ENCODE measurements at places on chromosomes 6 and 20.
A peak's percentile ranks its signal among the peaks of the same experiment; 100 is the strongest.

- no peak for DNase-seq
Observed at GRCh38 chr6:31654574-31655348, 933 bp upstream of the APOM start.

DNA sequence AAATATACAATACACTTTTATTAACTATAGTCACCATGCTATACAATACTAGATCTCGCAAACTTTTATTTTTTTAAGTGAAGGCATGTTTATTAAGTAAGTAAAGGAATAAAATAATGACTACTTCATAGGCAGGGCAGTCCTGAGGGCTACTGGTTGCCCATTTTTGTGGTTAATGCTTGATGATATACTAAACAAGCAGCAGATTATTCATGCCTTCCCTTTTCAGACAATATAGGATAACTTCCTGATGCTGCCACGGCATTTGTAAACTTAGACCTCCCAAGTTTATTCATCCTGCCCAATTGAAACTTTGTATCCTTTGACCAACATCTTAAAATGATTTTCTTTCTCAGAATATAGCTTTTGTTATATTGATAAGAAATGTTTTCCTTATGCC, 24.7 kb upstream of the HIVEP1 start:
- DNase-seq: no peak

DNA sequence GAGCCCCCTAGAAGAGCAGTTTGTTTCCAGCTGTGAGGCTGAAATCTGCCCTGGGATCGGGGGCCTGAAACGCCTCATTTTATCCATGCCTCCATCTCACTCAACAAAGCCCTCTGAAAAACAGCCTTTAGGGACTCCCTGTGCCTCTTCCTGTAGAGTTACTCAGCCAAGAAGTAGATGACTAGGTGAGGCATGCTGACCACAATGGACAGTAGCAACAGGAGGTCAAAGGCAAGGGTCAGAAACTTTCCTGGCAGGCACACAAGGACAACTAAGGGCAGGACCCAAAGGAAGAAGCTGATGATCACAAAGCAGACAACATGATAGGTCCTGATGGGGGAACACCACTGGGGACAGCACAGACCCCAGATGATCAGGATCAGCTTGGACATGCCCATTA, 12.8 kb downstream of the MAS1L start:
- DNase-seq: no peak

DNA sequence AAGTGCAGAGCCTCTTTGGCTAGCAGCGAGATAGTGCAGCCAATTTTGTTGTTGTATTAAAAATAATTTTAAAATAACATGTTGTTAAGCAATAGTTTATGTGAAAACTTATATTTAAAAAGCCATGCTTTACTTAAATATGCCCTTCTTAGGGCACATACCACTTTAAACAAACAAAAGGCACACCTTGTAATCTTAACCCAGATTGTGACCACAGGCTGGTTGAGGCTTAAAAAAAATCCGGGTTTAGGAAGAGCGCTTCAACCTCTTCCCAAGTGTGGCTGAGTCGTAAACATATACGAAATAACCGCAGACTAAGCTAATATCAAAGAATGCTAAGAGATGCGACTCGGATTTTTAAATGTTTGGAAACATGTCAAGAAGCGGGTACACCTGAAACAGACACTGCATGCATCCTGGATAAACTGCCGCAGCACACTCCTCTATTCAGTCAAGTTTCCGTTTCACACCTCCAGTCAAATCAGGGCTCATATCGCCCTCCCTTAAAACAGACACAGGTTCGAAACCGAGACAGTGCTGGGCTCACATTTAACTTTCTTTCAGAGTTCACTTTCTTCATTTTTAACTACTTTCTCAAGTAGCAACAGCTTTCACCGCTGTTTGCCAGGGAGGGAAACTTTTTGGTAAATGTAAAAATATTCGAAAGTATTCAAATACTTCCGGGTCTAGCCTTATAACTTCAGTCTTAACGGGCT, 1.5 kb downstream of the DEK start:
- peak; percentile 67 for DNase-seq

GRCh38 chr6:79410806-79411205, 126.4 kb downstream of the LCA5 start:
- no peak for DNase-seq

GRCh38 chr20:13494019-13494418, 144.7 kb downstream of the TASP1 start:
- DNase-seq: no peak

DNA sequence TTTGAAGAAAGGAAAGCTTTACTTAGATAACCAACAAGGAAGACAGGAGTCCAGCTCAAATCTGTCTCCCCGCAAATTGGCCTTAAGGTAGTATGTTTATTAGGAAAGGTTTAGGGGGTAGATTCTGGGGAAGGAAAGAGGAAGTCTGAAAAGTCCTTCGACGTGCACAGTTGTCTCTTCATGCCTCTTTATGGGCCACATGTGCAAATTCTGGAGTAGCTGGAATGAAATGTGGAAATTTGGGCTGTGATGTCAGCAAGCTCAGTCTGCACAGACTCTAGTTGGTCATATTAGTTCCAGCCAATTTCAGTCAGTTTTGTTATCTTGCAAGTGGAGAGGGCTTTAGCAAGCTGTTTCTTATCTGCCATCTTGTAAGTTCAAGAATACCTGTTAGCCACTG, 50.1 kb downstream of the NUP153 start:
- no peak for DNase-seq

DNA sequence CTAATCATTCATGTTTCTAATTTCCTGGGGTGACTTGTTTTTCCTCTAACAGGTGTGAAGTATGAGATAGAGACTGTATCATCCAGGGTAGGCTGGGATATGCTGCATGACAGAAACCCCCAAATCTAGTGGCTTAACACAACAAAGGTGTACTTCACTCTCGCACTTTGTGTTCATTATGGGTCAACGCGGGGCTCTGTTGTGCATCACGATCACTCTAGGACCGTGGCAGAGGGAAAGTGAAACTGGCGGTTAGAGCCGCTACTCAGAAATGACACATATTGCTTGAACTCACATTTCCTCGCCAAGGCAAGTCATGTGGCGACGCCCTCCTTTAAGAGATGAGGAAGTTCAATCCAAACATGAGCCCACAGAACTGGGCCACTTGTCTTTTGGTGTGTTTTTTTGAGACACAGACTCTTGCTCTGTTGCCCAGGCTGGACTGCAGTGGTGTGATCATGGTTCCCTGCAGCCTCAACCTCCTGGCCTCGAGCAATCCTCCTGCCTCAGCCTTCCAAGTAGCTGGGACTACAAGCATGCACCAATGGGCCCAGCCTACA, 41.3 kb downstream of the PCNA start:
- DNase-seq: no peak

DNA sequence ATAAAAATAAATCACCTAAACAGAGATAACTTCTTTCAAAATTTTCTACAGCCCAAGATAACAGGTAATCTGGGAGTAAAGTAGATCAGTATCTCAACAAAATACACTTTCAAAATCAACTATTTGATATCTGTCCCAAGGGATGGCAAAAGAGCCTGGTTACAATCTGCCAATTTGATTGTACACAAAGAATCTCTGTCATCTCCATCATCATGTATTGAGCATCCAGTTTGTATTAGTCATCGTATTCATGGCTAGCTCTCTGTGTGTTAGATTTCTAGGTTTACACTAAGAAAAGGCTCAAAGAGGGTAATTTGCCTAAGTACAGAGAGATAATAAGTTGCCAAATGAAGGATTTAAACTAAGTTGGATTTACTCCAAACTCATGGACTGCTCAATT, 329.0 kb upstream of the NRSN1 start:
- DNase-seq: no peak

DNA sequence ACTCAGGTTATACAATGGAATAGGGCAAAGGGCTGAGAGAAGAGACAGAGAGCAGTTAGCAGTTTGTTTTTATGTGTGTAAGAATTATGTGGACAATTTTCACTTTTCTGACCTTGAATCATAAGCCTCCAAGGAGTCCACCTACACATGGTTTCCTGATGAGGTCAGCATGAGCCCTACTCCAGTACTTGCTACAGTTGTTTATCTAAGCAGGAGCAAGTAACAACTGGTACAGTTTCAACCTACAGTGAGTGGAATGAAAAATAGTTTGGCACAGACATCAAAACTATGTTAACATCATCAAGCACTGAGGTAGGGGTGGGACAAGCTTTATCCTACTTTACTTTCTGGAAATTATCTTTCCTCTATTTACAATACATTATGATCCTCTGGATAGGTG, 426.7 kb upstream of the ID4 start:
- no peak for DNase-seq

Measured in NCI-H1417 (cell line).